ENCODE measurements at places on chromosomes 11 and 22.

DNA sequence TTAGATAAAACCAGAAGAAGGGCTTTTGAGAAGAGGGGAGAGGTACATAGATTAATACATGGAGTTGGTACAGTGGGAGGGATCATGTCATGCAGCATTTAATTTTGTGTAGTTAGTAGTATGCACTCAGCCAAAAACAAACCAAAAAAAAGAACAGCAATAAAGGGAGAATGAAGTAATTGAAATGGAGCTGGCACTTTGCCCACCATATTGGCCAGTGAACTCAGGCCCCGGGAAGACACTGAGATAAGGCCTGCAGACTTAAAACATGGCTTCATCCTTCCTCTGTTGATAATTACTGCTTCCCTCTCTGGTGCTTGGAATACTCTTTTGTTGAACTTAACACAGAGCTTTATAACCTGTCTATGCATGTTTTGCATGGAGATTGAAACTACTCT lies 3.1 kb downstream of the PANX1 start:
- no peak for DNase-seq

DNA sequence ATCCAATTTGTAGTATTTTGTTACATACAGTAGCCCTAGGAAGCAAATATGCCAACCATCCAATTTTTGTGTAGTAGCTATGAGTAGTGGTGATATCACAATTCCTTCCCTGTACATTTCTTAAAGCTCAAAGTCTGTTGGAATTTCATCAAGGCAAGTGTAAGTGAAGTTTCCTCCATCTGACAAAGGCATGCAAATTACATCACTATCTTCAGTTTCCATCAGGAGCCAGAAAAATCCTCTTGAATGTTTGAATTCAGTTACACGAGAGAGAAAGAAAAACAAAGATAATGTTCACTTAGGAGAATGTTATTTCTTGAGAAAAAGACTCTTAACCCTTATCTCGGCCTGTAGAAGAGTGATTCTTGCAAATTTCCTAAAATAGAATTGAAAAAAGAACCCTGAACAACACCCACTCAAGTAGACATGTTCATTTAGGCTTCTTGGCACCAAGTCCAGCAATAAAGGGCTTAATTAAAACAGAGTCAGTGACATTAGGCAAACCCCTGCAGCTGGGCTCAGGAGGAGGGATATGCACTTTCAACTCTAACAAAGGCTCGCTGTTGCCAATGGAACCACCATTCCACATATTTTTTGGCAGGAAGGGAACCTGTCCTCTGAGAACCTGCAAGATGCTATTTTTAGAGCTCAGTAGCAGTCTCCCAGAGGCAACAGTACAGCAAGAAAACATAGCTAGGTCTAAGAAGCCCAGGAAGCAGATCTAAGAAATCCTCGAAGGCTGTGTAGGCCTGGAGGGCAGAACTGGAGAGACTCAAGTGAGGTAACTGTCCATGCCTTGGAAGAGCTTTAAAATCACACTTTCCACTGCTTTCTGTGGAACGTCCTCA lies 144.6 kb downstream of the CCDC81 start:
- no peak for DNase-seq

GRCh38 chr11:2725368-2726300 lies 25.8 kb upstream of the KCNQ1OT1 start:
- DNase-seq, result no peak

GRCh38 chr22:48710410-48710809 lies 1117.3 kb downstream of the BRD1 start:
- no peak for DNase-seq

DNA sequence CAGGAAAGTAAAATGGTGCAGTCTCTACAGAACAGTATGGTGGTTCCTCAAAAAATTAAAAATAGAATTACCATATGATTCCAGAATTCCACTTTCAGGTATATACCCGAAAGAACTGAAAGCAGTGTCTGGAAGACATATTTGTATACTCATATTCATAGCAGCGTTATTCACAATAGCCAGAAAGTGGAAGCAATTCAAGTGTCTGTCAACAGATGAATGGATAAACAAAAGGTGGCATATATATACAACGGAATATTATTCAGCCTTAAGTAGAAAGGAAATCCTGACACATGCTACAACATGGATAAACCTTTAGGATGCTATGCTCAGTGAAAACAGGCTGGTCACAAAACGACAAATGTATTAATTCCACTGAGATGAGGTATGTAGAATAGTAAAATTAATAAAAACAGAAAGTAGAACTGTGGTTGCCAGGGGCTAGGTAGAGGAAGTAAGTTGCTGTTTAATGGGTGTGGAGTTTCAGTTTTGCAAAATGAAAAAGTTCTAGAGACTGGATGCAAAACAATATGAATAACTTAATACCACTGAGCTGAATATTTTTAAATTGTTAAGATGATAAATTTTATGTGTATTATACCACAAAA lies 14.5 kb downstream of the SAA1 start:
- DNase-seq, result no peak

- DNase-seq, result no peak
Observed at GRCh38 chr22:39718206-39718605, 147.7 kb downstream of the CACNA1I start.

DNA sequence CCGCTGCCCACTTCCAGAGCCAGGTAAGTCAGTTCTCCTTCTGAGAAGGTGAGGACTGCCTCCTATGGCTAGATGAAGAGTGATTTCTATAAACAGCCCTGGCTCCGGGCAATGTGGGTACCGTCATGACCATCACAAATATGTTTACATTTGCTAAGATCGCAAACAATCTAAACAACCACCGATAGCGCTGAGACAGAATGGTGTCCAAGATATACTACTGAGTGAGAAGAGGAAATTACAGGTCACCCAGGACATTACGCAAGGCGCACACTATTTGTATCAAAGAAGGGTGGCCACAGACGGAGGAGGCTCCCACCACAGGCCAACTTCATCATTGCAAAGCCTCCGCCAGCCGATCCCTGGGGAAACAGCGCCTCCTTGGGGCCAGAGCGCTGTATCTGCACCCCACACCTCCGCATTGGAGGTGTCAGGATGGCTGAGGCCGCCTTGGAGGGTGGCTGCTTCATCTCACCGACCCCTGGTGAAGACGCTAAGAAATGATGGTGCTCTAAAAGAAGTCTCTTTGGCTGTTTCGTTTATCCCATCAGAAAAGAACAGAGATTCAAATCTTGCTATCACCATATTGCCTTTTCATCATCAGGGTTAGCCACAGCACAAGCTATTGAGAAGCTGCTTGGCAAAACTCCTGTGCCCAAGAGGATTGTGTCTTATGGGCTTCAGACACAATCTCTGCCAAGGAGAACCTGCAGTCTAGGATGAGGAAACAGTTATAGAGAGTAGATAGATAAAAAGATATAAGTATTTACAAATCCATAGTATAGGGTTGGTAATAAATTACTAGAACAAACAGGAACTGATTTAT lies 12.3 kb upstream of the ASRGL1 start:
- peak; percentile 83 for DNase-seq

DNA sequence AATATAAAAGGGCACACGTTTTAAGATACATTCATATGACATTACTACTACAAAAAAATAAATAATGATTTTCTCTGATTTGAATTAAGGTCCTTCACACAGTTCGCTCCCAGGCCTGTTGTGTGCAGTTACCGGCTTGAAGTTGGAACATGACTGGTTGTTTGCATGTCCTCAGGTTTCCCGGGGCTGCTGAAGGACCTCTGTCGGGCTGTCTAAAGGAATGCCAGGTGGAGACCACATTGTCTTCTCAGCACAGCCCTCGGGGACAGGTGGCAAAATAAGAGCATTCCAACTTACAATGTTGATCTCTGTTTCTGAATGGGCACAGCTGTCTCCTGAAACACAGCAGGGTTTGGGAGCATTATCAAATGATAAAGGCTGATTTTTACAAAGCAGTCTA lies 14.9 kb downstream of the VSIG10L2 start:
- no peak for DNase-seq

GRCh38 chr11:111845276-111846028 lies 25.9 kb downstream of the ALG9 start:
- peak; percentile 95 for DNase-seq

- no peak for DNase-seq
Observed at GRCh38 chr11:97965849-97966646, 1054.7 kb upstream of the CNTN5 start.

DNA sequence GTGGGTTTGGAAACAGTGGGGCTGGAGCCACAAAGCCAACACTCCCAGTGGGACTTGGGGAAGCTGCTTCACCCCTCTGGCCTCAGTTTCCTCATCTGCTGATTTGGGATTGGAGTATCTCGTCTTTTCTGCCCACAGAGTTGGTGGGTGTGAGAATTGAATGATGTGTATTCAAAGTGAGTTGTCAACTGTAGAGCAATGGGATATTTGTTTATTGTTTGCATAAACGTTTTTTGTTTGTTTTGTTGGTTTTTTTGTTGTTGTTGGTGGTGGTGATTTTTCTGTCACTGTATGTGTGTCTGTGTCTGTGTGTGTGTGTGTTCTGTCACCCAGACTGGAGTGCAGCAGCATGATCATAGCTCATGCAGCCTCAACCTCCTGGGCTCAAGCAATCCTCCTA lies 542.0 kb downstream of the MIAT start:
- no peak for DNase-seq

All from inflammatory macrophage (primary cell).